ENCODE measurements at places on chromosomes 4 and X.

DNA sequence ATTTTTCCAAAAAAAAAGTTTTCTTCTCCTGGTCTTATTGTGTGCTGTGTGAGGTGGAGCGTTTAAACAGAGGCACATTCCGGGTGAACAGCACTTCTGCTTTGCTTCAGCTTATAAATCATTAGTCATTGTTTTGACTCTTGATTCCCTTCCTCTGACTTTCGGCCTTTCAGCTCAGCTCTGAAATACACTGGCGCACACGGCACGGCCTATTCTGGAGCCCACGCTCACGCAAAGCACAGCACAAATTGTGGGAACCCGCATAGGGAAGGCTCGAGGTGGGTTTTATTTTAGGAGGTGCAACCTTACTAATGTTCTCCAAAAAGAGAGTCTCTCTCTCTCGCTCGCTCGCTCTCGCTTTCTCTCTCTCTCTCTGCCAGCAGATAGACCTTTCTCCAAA, 4.0 kb downstream of the POU3F4 start:
- peaks cover 7% of the 10 kb centered on the region for H3K27me3 ChIP-seq
- DNase-seq: no peak
- no peak overlapping the region for H3K27ac ChIP-seq
- no peak overlapping the region for H3K4me3 ChIP-seq
- H3K36me3 ChIP-seq: no peaks in the 10 kb centered on the region

DNA sequence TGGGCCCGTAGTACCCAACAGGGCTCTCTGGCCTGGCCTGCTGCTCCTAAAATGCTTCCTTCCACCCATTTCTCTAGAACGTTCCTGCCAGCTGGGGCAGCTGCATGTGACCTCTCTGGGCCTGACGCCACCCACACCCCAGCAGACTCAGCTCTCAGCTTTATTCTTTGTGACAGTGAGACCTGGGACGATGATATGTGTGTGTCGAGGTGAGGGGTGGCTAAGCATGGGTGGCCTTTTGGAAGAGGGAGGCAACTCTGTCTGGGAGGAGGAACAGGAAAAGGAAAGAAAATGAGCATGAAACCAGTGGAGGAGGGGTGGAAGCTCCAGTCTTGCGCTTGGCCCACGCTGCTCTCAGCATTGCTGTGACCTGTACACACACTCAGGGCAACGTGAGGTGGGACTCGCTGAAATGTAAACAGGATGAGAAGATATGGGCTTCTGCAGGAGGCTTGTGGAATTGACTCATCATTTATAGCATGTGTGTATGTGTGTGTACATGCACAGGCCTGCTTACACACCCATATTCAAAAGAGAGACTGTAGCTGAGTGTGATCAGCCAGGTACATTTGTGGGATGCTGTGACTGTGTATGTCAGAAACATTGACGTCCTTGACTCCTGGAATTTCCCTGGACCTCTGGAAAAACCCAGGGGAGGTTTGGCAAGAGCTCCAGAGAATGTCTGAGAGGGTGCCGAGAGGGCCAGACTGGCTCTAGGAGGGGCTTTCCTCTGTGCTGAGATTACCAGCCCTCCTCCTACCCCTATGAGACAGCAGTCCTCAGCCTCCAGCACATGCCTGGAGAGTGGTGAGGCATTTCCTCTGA, 137.9 kb downstream of the PJA1 start:
- H3K4me3 ChIP-seq: no peak overlapping the region
- no peak overlapping the region for H3K27ac ChIP-seq
- DNase-seq: no peak
- H3K4me1 ChIP-seq: peaks cover 3% of the 10 kb centered on the region

- no peaks in the 10 kb centered on the region for H3K4me1 ChIP-seq
- no peaks in the 10 kb centered on the region for H3K27me3 ChIP-seq
- no peak overlapping the region for H3K4me3 ChIP-seq
- H3K36me3 ChIP-seq: no peaks in the 10 kb centered on the region
These were observed 2.7 kb upstream of the TMPRSS11F start for GRCh38 chr4:68132342-68132741.

- peak overlapping the region; percentile 67 for H3K27ac ChIP-seq
- peak overlapping the region; percentile 55 for H3K4me3 ChIP-seq
- H3K36me3 ChIP-seq: peaks cover 27% of the 10 kb centered on the region
- H3K27me3 ChIP-seq: no peaks in the 10 kb centered on the region
- no peak for DNase-seq
- peaks cover 17% of the 10 kb centered on the region for H3K4me1 ChIP-seq
These were observed 89.4 kb downstream of the IRF2 start for GRCh38 chr4:184384810-184385557.

GRCh38 chrX:118807151-118808017, 16.2 kb upstream of the ZCCHC12 start:
- no peak overlapping the region for H3K27ac ChIP-seq
- no peaks in the 10 kb centered on the region for H3K4me1 ChIP-seq
- H3K27me3 ChIP-seq: no peaks in the 10 kb centered on the region
- H3K36me3 ChIP-seq: no peaks in the 10 kb centered on the region
- no peak overlapping the region for H3K4me3 ChIP-seq

- peak overlapping the region; percentile 58 for H3K27ac ChIP-seq
- no peaks in the 10 kb centered on the region for H3K36me3 ChIP-seq
- no peaks in the 10 kb centered on the region for H3K27me3 ChIP-seq
These were observed 160.2 kb upstream of the CPEB2 start for GRCh38 chr4:14841801-14842768.

DNA sequence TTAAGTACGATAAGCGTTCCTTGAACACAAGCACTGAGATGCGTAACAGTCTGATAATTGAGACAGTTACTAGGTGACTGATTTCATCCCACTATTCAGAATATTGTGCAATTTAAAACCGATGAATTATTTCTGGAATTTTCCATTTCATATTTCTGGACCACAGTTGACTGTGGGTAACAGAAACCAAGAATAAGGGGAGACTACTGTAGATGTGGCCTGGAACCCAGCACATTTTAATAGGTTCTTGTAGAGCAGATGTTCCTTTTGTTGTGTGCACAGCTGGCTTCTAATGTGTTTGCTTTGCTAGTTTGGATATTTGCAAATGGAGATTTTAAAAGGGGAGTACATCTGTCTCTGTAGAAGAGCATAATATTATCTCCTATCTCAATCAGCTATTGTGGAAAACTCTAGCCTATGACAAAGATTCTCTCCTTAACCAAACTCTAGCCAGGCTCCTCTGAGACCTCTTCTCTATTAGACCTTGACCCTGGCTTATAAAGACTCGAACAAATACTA, 16.4 kb downstream of the NAAA start:
- H3K36me3 ChIP-seq: peaks cover 30% of the 10 kb centered on the region
- no peaks in the 10 kb centered on the region for H3K4me1 ChIP-seq

DNA sequence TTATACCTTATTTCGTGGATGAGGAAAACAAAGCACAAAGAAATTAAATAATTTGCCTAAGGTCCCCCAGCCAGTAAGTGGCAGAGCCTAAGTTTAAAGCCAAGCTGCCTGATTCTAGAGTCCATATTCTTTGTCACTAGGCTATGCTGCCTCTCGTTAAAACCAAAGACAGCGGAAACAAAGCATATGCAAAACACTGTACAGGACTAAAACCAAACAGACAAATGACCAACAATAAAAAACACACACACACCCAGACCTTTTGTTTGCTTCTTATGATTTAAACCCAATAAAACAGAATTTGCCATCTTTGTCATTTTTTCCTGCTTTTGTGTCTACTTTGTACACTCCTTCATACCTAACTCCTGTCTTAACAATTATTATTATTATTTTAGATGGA, 10.1 kb upstream of the VSIG1 start:
- H3K4me1 ChIP-seq: no peaks in the 10 kb centered on the region
- no peak overlapping the region for H3K4me3 ChIP-seq
- H3K27ac ChIP-seq: no peak overlapping the region
- no peak for DNase-seq

DNA sequence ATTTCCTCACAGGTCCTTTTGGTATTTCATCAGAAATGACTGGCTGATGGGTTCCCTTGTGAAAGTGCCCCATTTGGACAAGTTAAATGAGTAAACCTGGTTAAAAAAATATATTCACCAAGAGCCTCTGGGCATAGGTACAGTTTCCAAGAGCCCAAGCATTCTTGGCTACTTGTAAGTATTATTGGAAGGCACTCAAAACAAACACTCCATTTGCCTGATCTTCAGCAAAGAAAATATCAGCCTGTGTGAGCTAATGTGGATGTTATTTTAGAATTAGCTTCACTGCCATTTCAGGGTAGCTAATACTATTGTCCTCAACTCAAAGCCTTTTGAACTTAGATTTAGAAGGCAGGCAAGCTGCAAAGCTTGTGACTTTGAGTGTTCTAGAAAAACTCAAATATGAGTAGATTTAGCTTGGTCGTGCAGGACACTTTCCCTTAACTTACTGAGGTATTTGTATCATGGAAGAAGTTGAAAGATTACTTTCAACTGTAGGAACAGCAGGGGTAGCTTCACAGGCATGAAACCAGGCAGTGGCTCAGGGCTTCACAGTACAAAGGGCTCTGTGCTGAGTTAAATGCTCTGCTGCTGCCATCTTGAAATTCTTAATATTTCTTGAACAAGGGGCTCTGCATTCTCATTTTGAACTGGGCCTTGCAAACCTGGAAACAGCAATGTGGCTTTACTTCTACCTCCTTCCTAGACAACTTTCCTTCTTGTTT, 177.2 kb downstream of the AMELX start:
- H3K36me3 ChIP-seq: no peaks in the 10 kb centered on the region
- H3K4me1 ChIP-seq: no peaks in the 10 kb centered on the region
- H3K27ac ChIP-seq: peak overlapping the region; percentile 73
- no peak overlapping the region for H3K4me3 ChIP-seq

DNA sequence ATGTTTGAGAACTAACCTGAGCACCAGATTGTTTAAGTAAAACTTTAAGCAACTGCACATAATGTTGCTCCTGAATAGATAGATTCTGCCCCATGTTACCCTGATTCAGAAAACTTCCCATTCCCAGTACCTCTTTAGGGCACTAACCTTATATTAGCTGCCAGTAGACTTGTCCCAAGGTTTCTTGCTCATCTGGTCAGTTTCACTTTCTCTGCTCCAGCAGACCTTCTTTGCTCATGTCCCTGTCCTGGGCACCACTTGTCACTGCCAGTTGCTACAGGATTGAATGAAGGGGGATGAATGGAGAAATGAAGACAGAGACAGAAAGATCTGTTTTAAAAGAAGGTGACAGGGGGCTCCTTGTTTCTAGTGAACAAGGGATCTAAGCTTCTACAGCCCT, 65.2 kb upstream of the UGT2B10 start:
- H3K4me1 ChIP-seq: no peaks in the 10 kb centered on the region
- no peak overlapping the region for H3K27ac ChIP-seq
- no peaks in the 10 kb centered on the region for H3K36me3 ChIP-seq
- no peak overlapping the region for H3K4me3 ChIP-seq
- DNase-seq: no peak

- no peaks in the 10 kb centered on the region for H3K4me1 ChIP-seq
- H3K36me3 ChIP-seq: no peaks in the 10 kb centered on the region
- H3K27ac ChIP-seq: no peak overlapping the region
- no peaks in the 10 kb centered on the region for H3K27me3 ChIP-seq
- no peak overlapping the region for H3K4me3 ChIP-seq
- no peak for DNase-seq
These were observed 18.5 kb downstream of the EPHA5 start for GRCh38 chr4:65651751-65652150.

DNA sequence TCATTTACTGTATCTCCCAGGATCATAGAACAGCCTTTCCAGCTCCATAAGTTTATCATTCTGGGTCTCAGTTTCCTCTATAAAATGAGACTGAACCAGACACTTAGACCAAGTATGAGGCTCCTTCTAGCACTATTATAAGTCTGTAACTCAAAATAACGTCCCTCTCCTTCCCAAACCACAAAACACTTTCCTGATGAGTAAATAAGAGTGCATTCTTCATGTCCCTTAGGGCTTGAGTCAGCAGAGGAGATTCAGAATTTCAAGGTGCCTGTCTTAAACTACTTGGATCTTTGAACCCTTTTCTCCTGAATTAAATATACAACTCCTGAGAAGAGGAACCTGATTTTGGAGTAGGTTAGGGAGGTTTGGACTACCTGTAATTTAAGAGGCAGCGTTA, 62.6 kb downstream of the GLRA2 start:
- DNase-seq: no peak
- H3K27me3 ChIP-seq: no peaks in the 10 kb centered on the region
- no peak overlapping the region for H3K27ac ChIP-seq
- H3K4me3 ChIP-seq: no peak overlapping the region
- no peaks in the 10 kb centered on the region for H3K4me1 ChIP-seq

GRCh38 chrX:136162827-136163570, 15.7 kb downstream of the FHL1 start:
- peaks cover 3% of the 10 kb centered on the region for H3K4me1 ChIP-seq
- DNase-seq: no peak
- no peaks in the 10 kb centered on the region for H3K27me3 ChIP-seq
- H3K27ac ChIP-seq: peak overlapping the region; percentile 80
- H3K36me3 ChIP-seq: no peaks in the 10 kb centered on the region

- no peak overlapping the region for H3K4me3 ChIP-seq
- H3K27ac ChIP-seq: no peak overlapping the region
- H3K36me3 ChIP-seq: no peaks in the 10 kb centered on the region
- no peaks in the 10 kb centered on the region for H3K4me1 ChIP-seq
- H3K27me3 ChIP-seq: no peaks in the 10 kb centered on the region
- no peak for DNase-seq
These were observed 66.1 kb downstream of the MAGEA10 start for GRCh38 chrX:152072236-152072635.

- no peaks in the 10 kb centered on the region for H3K27me3 ChIP-seq
- no peak for DNase-seq
- H3K4me1 ChIP-seq: no peaks in the 10 kb centered on the region
- no peak overlapping the region for H3K27ac ChIP-seq
These were observed 18.5 kb upstream of the HOPX start for GRCh38 chr4:56699537-56700105.

GRCh38 chrX:130995439-130995838, 62.7 kb upstream of the ARHGAP36 start:
- H3K4me1 ChIP-seq: no peaks in the 10 kb centered on the region
- no peak overlapping the region for H3K27ac ChIP-seq
- H3K4me3 ChIP-seq: no peak overlapping the region
- H3K36me3 ChIP-seq: no peaks in the 10 kb centered on the region
- no peak for DNase-seq

DNA sequence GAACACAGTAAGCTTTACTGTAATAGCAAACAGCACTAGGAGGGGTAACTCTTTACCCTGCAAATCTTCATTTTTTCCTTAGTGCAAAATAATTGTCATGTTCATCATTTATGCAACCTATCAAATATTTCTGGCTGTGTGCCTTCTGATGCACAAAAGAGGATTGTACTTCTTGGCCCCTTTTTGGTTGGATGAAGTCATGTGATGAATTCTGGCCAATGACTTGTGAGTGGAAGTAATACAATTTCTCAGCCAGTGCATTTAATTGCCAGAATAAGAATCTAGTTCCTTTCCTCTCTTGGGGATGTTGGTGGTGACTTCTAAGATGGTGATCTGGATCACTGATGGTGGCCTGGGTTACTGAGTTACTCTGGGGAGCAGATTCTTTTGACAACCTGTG, 37.0 kb upstream of the GATB start:
- no peaks in the 10 kb centered on the region for H3K36me3 ChIP-seq
- no peaks in the 10 kb centered on the region for H3K27me3 ChIP-seq
- no peak overlapping the region for H3K4me3 ChIP-seq
- H3K4me1 ChIP-seq: no peaks in the 10 kb centered on the region
- no peak for DNase-seq
- H3K27ac ChIP-seq: no peak overlapping the region

- no peak overlapping the region for H3K27ac ChIP-seq
- no peak for DNase-seq
- H3K4me3 ChIP-seq: no peak overlapping the region
- H3K4me1 ChIP-seq: peaks cover 3% of the 10 kb centered on the region
- H3K27me3 ChIP-seq: no peaks in the 10 kb centered on the region
- H3K36me3 ChIP-seq: no peaks in the 10 kb centered on the region
These were observed 101.2 kb upstream of the KLF3 start for GRCh38 chr4:38562751-38563198.
